ENCODE measurements at places on chromosomes 7 and 10.

- DNase-seq, result no peak
Measured at GRCh38 chr7:102261451-102261850, 25.2 kb upstream of the SH2B2 start.

- no peak for DNase-seq
Measured at GRCh38 chr10:108254089-108254488, 1089.6 kb upstream of the SORCS1 start.

- DNase-seq, result peak; percentile 33
Measured at GRCh38 chr7:16644636-16645592, 640 bp downstream of the ANKMY2 start.

GRCh38 chr7:130452951-130453350, 12.1 kb upstream of the CEP41 start:
- DNase-seq, result no peak

DNA sequence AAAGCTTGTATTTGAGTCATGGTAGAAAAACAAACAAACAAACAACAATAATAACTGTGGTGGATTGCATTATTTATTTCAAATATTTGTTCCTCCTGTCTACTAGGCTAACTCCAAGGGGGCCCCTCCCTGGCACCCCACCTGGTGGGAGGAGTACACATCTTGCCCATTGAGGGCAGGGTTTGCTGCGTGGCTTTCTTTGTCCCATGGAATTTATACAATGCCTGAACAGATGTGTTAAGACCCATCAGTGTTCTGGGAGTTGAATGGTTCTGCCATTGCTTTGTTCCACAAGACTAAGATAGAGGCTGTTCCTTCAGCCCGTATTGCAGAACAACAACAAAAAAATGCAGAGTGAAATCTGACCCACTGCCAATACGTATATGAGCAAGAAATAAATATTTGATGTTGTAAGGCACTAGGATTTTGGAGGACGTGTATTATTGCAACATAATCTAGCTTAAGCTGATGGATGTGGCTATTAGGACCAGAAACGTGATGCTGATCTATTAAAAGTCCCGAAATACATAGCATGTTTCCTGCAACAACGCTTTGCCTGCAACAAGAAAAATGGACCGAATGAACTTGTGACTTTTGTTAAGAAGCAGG, 119.1 kb upstream of the JCAD start:
- no peak for DNase-seq

All from COR-L47 (cell line).